Natural killer cell treated with Interleukin-12 subunit alpha and Interleukin-12 subunit beta and Interleukin-15 and Interleukin-18, amount 100 ng/mL, for 72 hours (primary cell): ENCODE measurements at places on chromosomes 16 and 17. TPM values are rescaled to one million over a fixed set of nuclear protein-coding genes. Genes with fewer than 3 reads are reported as not detected.

Gene ZFP3
- 4.9 TPM for total RNA-seq

Gene KRTAP2-2
- total RNA-seq: not detected

Gene DPEP2
- 2.3 TPM for total RNA-seq

GRCh38 chr16:75272097-75272551 lies 20.7 kb upstream of the BCAR1 start:
- no peak for DNase-seq

DNA sequence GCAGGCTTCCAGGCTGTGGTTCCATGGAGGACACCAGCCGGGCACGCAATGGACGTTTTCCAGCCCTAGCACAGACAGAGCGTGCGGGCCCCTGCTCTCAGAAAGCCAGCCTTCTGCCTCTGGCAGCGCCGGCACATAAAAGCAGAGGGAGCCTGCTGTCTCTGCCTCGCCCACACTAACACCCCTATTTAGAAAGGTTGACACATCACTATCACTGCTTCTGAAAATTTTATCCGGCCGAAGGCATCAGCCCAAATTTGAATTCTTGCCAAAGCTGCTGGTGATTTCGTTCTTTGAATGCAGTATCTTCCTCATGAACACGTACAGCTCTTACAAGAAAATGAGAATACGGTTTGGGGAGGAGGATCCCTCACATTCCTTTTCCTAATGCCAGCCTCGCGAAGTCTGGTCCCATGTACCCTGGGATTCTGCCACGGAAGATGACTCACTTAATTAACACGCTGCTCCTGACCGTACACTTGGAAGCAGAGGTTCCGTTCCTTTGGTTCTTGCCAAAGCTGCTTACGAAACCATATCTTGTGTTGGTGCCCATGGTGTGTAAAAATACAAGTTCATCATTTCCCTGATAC lies 1.3 kb upstream of the RAB11FIP3 start:
- DNase-seq: no peak

DNA sequence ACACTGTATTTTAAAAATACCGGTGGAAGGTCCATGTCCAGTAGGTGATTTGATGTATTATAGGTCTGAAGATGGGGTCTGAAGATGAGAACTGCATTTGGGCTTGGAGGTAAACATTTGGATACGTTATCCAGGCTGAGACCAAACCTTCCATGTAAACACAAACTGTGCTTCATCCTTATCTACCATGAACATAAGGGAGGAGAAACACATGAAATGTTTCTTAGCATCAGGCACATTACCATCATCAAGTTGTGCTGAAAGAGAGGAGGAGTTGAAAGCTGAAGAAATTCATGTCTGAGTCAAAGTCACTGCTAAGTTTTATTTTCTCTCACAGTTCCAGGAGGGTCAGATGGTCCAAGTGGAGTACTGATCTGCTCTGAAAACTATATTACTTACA lies 11.4 kb downstream of the SF3B3 start:
- DNase-seq: no peak
